ENCODE measurements at places on chromosomes 7 and 10. TPM values are rescaled to one million over a fixed set of nuclear protein-coding genes. Genes with fewer than 3 reads are reported as not detected.
A peak's percentile ranks its signal among the peaks of the same experiment; 100 is the strongest.

Gene NOS3
- total RNA-seq: 25.0 TPM

Gene ZNF853
- 4.8 TPM for total RNA-seq

Gene ADAM8
- total RNA-seq: 0.40 TPM

Gene TET1
- 0.60 TPM for total RNA-seq

Gene INA
- total RNA-seq: under 0.01 TPM

Gene SCRN1
- total RNA-seq: 64.1 TPM

GRCh38 chr7:18464830-18465229 lies 30.7 kb upstream of the HDAC9 start:
- no peak for DNase-seq

DNA sequence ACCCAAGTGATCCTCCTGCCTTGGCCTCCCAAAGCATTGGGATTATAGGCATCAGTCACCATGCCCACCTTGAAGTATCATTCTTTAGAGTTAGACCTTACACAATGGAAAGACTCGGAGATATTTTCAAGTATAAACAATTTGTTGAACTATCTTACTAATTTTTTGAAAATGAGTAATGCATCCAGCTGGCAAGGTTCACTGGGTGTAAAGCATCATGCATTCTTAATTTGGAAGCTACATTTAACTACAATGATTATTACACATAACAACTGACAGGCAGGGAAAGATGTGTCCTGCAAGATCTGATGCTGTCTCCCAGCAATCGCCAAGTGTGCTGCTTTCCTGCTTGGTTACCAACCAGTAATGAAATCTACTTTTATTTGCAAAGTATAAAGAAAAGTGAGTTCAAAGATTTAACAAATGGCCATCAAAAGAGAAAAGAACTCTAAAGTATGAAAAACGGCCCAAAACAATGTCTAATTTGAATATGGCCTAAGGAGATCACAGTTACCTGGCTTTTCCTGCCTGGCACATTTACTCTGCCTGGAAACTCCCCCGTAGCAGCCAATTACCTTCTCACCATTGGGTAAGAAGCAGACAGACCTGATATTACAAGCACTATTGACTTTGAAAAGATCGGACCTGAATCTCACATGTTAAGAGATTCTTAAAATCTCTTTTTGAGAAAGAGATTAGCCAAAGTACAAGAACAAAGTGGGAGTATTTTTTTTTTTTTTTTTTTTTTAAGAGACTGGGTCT lies 59.3 kb upstream of the NMT2 start:
- DNase-seq: peak; percentile 45

GRCh38 chr10:5904227-5904626 lies 14.2 kb downstream of the FBH1 start:
- DNase-seq: no peak

DNA sequence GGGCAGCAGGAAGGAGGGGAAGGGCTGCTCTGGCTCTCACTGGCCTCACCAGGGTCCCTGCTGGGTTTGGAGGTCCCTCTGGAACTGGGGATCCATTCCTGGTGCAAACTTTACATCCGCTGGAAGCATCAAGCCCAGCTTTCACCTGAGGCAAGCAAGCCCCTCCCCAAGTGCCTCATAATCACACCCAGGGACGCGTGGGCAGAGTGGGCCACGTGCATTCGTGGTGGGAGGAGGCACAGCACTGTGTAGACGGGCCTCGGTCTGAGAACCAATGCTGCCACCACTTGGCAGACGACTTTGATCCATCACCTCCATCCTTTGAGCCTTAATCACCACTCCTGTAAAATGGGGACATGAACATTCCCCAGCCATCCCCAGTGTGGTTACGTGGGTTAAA lies 74.1 kb downstream of the VWA2 start:
- no peak for DNase-seq

DNA sequence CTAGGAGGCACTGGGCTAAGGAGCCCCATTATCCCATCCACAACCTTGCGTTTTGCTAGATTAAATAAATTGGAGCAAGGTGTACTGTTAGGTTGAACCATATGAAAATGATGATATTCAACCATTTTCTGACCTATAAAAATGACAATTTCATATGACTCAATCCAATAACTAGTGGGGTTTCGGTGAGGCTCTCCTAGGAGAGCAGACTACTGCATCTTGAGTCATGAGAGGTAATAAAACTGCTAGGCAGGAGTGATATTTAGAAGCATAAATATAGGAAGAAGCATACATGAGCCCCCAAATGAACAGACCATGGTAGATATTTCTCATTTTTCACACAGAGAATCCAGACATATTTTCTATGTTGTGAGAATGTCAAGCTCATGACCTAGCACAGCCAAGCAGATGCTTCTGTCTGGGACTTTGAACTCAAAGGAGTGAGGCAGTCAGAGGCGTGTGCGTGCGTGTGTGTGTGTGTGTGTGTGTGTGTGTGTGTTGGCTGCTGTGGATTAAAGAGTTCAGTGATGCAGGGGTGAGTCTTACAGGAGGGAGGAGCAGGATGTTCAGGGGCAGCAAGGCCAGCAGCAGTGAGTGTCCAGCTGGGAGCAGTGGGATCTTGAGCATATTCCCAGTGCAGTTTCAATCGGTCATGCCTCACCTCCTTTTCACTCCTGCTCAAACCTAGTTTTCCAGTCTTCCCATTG lies 17.8 kb upstream of the WDR11 start:
- DNase-seq: no peak

DNA sequence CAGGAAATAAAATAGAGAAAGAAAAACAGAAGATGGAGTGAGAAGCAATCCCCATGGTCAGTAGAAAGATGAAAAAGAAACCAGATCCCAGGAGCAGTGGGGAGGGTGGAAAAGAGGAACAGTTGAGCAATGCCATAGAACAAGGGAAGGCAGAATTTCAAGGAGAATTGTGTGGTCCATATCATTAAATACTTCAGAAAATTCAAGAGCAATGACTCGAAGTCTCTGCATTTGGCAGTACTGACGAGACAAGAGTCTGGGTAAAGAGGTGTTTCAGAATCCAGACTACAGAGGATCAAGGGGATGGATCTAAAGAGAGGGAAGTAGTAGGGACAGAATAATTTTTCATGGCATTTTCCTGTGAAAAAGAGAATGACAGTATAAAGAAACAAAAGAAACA lies 512.6 kb downstream of the PHTF2 start:
- no peak for DNase-seq

Measured in lung microvascular endothelial cell (primary cell).